ENCODE measurements at places on chromosomes 2 and 18.

GRCh38 chr2:206086716-206087350 is 859 bp upstream of the INO80D start:
- no peak for DNase-seq

GRCh38 chr2:215697003-215697402 is 261.1 kb upstream of the FN1 start:
- DNase-seq, result no peak

GRCh38 chr2:204175552-204176271 is 239.1 kb downstream of the ICOS start:
- no peak for DNase-seq

GRCh38 chr2:231519975-231520555 is 10.2 kb downstream of the NMUR1 start:
- no peak for DNase-seq

- no peak for DNase-seq
Measured at GRCh38 chr18:476251-476664, 24.2 kb downstream of the COLEC12 start.

- no peak for DNase-seq
Measured at GRCh38 chr18:35377875-35378573, 887 bp upstream of the ZNF396 start.

- no peak for DNase-seq
Measured at GRCh38 chr18:45997700-45998151, 30.6 kb upstream of the EPG5 start.

DNA sequence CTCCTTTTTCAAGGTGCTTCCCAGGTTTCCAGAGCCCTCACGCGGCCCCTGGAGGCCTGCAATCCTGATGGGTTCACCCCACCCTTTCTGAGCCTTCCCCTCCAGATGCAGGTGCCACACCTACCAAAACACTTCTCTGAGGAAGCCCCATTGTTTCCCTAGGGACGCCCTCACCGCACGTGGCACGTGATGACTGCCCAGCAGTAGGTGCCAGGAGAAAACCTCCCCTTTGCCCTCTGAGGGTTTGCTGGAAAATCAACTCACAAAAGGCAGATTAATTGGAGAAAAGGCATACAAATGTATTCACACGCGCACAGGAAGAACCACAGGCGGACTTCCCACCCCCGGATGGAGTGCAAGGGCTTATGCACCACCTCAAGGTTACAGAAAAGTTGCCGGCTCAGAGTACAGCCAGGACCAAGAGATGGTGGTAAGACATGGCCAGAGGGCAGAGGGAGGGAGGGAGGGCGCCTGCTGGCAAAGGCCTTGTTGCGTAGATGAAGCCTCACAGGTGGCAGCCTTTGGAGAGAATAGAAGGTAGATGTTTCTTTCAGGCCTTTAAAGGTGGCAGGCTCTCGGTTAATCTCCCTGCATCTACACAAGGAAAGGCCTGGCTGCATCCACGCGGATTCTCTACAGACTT is 269.4 kb upstream of the RAB6C start:
- DNase-seq, result no peak

GRCh38 chr2:158914731-158915130 is 53.7 kb upstream of the TANC1 start:
- DNase-seq, result no peak

- no peak for DNase-seq
Measured at GRCh38 chr18:38750751-38751150, 1185.2 kb upstream of the CELF4 start.

DNA sequence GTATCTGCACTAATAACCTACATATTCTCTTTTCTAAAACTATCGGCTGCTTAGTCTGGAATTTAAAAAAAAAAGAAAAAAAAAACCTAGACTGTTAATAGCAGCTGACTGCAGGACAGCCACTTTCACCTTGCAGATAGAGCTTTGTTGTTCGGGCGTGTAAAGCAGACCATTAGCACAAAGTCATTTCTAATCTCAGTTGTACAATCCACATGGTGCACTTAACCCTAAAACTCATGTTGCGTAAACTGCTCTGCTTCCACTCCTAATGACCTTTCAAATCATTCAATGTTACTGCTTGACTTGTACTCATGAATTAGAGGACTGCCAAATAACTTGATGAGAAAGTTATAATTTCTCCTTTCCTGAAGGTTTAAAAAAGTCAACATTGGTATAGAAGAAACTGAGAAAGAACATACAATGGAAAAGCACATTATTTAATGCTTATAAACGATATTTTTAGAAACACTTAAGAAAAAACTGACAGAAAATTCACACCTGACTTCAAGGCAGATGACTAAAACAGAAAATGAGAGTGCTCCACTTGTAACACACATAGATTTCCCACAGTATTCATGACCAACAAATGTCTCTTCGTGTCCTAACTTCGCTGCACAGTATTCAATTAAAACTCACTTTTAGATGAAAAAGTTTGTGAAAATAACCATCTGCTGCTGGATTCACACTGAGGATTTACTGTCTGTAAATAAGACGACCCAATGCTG is 2.6 kb downstream of the CDH2 start:
- no peak for DNase-seq

DNA sequence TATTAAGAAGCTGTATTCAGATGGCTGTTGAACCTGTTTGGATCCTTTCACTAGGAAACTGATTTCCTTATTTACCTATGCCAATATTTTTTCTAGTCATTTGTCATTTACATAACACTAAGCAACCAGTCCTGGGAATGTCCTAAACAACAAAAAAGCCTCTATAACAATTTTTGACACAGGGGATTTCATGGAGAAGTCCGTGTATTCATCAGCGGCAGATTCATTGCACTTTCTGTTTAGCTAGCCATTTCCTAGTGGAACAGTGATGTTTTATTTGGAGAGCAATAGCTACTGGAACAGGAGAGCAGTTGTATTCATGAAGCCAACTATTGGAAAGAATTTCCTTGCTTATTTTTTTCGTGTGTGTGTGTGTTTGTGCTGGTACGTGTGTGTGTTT is 604.3 kb upstream of the POU3F3 start:
- DNase-seq, result no peak

GRCh38 chr2:45770811-45771210 is 119.3 kb downstream of the PRKCE start:
- DNase-seq, result no peak

DNA sequence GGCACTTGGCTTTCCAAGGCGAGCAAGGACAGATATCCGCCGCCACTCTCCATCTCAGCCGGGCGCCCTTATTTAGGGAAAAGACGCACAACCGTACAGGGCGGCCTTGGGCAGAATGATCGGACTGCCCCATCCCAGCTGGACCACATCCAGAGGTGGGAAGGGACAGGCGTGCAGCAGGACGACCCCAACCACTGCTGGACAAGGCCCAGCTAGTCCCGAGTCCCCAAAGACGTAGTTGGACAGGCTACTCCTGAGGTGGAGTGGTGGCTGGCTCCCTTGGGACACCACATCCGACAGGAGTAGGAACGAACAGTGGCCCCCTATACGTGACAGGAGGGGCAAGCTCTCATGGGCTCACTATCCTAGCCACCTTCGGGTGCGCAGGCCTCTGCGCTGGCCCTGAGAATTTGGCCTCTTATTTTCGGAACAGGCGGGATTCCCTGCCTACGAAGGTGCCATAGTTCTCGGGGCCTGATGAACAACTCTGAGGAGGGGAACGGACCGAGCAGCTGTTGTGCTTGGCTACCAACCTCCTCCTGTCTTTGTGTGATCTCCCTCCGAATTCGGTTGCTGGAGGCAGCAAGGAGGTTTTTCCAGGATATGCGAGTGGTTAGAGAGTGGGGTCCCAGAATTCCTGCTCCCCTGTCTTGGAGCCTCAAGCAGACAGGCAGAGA is 2.3 kb downstream of the FEV start:
- no peak for DNase-seq

DNA sequence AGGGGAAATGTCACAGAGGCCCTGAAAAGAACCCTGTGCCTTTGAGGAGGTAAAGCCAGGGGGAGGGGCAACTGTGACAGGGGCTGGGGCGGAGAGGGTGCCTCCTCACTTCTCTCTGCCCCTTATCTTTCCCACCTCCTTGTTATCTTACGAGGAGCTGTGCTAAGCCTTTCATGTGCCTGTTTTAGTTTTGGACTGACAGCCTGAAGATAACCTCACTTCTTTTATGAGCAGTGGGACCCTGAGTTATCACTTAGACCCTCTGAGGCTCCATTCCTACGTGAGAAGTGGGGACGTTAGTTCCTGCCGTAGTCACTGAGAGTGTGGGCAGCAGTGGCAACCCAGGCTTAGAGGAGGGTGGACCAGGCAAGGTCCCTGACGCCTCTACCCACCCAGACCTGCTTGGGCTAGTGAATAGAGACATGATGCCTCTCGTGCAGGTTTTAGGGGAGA is 39.5 kb upstream of the LBH start:
- no peak for DNase-seq

DNA sequence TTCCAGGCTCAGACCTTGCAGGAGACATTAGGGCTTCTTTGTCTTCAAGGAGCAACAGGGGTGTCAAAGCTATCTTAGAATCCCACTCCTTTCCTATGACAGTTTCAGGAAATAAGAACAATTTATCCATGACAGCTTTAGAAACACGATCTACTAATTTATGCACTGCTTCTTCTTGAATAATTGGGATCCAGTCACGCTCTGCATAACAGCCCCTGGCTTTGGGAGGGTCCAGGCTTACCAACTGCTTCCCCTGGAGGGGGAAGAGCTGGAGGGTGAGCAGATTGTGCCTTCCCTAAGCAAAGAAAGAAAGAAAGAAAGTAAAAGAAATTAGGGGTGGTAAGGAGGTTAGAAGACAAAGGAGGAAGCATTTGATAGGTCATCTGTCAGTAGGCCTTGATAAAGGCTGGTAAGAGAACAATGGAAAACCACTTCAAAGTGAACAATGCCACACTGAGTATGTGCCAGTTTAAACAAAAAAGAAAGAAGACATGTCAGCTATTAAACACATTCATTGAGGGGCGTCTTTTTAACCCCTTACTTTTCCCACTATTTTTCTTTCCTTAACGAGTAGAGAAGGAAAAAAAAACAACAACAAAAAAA is 327.6 kb downstream of the DCC start:
- no peak for DNase-seq

- no peak for DNase-seq
Measured at GRCh38 chr2:136014411-136014810, 29.0 kb upstream of the DARS1 start.

GRCh38 chr2:200929334-200930249 is 33.9 kb downstream of the ORC2 start:
- no peak for DNase-seq

DNA sequence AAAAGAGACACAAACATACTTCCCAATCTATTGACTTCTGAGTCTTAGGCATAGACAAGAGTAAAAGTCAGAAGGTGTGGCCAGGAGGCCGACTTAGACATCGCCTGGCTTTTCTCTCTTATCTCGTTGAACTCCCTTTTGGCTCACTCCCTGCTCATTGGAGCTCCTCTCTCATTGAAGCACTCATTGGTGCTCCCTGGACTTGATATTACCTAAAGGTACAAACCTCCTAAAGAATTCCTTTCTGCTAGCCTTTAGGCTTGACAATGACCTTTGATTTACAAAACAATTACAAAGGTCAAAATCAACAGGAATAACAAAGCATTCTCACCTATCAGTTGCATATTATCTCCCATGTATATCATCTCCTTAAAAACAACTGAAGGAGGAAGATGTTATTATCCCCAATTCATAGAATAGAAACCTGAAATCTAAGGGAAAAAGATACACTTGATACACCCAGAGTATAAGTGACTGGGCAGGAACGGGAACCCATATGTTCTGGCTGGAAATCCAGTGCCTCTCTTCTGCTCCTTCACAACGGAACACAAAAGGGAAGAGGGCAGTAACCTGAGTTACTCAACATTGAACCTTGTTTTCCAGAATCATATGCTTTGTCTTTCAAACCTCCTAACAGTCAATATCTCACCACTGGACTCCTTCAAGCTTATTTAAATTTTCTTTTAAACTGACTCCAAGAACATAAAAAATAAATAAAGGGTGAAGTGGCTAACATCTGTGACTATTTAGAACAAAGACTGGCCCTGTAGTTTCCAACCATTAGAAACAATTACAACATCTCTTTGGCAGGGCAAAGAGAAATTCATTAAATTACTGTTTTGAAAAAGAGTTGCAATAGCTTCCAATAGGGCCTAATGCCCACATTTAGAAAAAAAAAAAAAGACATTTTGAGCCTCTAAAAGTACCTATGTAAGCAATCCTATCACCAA is 1247.9 kb downstream of the LRP1B start:
- no peak for DNase-seq

DNA sequence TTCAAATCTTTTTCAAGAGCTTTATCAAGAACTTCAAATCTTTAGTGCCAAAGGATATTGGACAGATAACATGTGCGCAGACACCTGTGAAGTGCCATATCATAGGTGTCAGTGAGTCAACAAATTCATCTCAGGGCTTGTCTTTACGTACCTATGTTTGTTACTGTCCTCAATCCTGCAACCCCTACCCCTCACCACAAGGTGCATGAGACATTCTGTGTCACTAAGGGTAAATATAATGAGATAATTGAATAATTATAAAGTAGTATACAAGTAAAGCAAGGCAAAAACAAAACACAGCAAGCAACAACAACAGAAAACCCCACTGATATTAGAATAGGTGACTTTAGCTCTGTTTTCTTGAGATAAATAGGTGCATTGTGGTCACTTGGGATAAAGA is 1495.8 kb upstream of the TMEFF2 start:
- DNase-seq, result no peak

- no peak for DNase-seq
Measured at GRCh38 chr2:30030361-30030760, 109.0 kb upstream of the ALK start.

DNA sequence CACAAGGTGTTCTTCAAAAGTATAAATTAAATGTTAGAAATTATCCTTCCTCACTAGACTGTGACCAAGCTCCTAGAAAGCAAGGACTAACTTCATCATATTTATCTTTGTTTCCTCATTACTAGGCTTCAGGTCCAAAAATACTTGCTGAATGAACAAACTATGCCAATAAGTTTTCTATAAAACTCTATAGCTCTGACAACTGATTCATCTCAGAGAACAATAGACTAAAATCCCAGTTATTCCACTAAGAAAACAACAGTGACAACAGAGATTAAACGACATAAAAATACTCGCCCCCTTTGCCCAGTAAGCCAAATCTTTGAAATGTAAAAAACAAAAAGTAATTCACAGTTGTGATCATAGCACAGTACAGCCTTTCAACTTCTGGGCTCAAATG is 13.6 kb downstream of the TLK1 start:
- no peak for DNase-seq

- peak; percentile 47 for DNase-seq
Measured at GRCh38 chr2:70960833-70961647, 17.4 kb upstream of the ANKRD53 start.

- DNase-seq, result no peak
Measured at GRCh38 chr2:143158551-143159485, 29.6 kb downstream of the ARHGAP15 start.

DNA sequence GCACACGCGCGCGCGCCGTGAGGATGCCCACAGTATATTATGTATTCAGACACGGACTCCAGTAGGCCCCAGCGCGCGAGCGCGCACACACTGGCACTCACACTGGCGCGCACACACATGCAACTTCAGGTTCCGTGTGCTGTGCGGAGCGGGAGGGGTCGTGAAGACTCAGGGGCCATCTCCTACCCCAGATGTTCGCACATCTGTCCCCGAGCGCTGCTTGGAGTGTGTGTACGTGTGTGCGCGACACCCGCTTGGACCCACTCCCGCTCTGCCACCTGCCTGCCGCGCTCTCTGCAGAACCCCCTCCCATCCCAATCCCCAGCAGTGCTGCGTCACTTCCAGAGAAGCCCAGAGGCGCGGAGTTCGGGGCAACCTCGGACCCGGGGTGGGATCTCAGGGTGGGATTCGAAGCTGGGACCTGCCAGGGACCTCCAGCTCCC is 2.6 kb downstream of the NRP2 start:
- DNase-seq, result no peak

Measured in stimulated activated effector memory CD8-positive, alpha-beta T cell treated with anti-CD3 and anti-CD28 coated beads, Interleukin-12 subunit alpha, Interleukin-12 subunit beta, amount 100 ng/mL, for 72 hours (primary cell).